ENCODE measurements at places on chromosomes 1 and 21.

DNA sequence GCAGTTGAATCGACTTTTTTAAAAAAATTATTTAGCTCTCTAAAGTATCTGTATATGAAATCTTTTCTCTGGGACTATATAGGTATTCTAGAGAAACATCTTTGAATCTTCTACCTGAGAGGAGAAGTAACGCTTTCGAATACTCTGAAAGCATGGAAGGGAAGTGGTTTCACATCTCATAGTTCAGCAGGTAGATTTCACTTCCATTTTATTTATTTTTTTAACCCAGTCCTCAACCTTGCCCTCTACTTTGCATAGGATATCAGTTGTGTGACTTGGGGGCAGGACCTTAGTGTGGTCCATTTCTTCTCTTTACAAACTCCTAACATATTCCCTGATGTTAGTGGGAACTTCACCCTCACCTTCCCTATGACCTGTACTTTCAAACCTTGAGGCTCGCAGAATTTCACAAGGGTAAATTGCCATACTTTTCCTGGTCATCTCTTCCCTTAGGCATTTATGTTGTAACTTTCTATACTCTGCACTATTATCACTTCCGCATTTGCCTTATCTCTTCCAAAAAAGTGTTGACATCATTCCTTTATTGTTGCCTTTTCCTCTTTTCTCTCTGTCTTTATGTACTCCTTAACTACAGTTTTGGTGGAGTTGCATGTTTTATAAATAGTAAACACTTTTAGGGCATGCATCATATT is 1208.5 kb upstream of the ADGRL4 start:
- DNase-seq = no peak

DNA sequence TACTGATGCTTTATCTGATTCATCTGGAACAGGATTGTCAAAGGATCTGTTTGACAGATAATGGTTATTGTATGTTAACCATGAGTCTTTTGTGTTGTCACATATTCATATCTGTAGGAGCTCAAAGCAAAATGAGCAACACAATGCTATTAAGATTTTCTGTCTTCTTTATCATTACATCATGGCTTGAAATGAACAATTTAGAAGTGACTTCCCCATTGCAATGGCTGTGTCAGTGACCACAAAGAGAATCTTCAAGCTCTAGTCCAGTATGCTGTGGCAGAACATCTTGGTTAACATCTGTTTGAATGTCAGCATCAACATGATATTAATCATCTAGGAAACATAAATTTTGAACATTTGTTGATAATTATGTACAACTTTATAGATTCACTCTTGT is 1148.5 kb downstream of the PLA2G4A start:
- peak; percentile 29 for DNase-seq

DNA sequence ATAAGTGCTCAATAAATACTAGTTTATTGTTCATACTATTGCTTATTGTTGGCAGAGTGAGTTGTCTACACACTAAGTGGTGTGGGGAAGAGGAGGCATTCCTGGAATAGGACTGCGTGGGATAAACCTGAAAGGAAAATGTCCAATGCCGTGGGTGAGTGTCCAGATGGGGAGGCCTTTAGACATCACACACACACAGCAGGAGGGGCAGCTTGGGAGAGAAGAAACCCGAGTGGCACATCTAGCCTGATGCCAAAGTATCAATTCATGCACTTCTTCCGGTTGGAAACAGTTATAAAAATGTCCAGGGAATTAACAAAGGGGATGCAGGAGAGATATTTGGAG is 27.3 kb downstream of the CCN1 start:
- DNase-seq = no peak

DNA sequence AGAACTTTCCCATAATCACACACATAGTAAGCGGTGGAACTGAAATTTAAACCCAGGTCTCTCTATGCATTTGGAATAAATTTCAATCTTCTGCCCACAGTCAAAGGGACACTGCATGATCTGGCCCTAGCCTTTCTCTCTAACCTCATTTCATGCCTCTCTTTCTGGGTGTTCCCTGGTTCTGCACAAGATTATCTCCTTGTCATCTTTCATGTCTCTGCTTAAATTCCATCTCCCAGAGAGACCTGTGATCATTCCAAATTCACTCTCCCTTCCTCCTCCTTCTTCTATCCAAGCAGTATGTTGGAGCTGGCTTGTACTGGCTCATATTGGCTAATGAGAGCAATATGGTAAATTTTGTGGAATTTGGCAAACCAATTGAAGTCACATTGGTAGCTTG is 22.2 kb downstream of the ETV3L start:
- no peak for DNase-seq

- DNase-seq = no peak
These were observed 15.6 kb upstream of the C1orf174 start for GRCh38 chr1:3915551-3916121.

- no peak for DNase-seq
These were observed 171.8 kb upstream of the C1orf87 start for GRCh38 chr1:60245324-60245723.

DNA sequence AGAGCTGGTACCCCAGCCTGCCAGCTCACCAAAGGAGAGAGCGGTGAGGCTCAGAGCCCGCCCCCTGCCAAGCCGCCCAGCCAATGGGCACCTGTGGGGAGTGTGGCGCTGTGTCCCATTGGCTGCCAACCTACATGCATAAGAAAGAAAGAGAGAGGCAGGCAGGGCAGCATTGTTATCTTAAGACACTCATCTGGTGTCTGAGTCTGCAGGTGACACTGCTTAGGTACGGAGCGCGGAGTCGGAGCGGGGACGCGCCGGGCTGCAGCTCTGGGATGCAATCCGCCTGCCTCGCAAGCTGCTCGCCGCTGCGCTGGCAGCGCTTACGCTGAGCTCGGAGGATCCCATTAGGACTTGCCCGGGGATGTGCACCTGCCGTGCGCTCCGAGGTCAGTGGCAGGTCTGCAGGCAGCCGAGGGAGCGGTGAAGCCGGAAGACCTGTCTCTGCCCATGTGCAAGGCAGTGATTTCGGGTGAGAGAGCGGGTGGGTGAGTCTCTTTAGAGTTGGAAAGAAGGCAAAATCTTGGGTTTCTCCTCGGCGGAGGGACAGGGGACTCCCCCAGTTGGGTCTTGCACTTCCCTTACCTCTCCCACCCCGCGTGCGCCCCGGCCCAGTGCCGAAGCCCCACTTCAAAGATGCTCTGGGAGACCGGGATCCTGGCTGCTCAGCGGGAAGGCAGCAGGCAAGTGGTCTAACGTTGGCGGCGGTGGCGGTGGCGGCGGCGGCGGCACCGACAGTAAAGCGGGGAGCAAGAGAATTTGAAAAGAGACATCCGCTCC is at the start of gene BRINP2:
TSS of gene BRINP2 (plus strand) at position 203 of the 780 bp plus-strand sequence. CDS start 58,919 bp downstream, outside the sequence.
- peak; percentile 2 for DNase-seq

DNA sequence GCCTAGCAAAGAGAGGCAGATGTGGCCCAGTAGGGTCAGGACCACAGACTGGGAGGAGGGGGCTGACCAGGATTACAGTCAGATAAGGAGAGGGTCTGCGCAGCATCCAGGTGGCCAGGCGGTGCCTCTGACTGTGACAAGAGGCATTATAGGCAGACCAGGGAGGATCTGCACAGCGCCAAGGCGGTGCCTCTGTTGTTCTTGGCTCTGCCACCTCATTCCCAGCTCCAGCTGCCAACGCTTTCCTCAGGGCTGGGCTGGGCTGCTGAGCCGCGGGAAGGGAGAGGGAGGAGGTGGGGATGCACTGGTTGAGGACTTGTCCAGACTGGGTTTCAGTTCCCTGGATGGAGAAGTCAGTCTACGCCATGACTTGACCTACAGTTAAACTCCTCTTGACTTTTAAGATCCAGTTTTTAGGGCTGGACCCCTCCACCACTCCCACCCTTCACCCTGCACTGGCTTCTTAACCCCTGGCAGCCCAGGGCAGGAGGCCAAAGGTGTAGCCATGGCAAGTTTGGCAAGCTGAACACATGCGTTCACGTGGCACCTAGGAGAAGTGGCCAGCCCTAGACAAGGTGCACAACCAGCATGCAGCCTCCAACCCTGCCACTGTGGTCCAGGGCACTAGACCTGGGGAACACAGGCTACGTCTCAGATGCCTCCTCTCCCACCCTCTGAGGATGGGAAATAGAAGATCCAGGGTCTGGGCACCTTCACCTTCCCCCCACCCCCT is 4.5 kb upstream of the CRABP2 start:
- DNase-seq = no peak

- DNase-seq = no peak
These were observed 120.3 kb upstream of the VAMP3 start for GRCh38 chr1:7650801-7651200.

DNA sequence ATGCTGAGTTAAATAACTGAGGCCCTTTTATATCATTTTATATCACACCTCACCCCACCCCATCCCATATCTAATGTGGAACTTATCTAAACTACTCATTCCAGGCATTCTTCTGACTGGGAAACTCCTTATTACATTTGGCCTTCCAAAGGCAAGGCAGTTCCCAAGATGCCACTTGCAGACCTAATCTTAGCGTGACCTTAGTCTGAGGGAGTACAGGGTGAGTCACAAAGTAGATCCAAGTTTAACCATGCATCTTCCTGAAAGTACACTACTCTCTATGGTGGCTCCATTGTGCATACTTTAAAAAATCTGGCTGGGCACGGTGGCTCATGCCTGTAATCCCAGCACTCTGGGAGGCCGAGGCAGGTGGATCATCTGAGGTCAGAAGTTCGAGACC is 353.6 kb upstream of the C1orf87 start:
- no peak for DNase-seq

DNA sequence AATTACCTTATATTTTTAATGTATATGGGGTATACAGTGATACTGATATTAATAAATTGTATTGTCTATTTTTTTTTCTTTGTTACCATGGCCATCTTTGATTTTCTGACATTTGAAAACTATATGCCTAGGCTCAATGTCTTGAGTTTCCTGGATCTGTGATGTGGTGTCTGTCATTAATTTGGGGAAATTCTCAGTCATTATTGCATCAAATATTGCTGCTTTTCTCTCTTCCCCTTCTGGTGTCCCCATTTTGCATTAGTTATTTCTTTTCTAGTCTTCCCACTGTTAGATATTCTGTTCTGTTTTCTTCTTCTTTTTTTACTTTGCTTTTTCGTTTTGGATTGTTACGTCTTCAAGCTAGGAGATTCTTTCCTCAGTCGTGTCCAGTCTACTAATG is 33.8 kb downstream of the ZBTB40 start:
- no peak for DNase-seq

DNA sequence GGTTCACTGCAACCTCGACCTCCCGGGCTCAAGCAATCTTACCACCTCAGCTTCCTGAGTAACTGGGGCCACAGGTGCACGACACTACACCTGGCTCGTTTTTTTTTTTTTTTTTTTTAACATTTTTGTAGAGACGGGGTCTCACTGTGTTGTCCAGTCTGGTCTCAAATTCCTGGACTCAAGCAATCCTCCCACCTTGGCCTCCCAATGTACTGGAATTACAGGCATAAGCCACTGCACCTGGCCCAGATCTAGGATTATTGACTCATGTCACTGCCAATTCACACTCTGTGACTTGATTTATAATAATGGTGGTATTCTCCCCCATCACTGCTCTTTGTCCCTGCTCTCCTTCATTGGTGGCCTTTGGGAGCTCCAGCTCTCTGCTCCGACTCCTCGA is 145.1 kb downstream of the PTPRU start:
- DNase-seq = no peak

GRCh38 chr1:39933956-39934941 is 20.7 kb upstream of the MFSD2A start:
- peak; percentile 87 for DNase-seq

GRCh38 chr1:183697814-183698590 is 44.9 kb upstream of the APOBEC4 start:
- DNase-seq = no peak

GRCh38 chr1:30742300-30742962 is 15.1 kb downstream of the LAPTM5 start:
- no peak for DNase-seq

- no peak for DNase-seq
These were observed 67.4 kb upstream of the SIPA1L2 start for GRCh38 chr1:232697187-232697822.

GRCh38 chr1:19909392-19909791 is 14.0 kb downstream of the PLA2G2E start:
- DNase-seq = no peak

DNA sequence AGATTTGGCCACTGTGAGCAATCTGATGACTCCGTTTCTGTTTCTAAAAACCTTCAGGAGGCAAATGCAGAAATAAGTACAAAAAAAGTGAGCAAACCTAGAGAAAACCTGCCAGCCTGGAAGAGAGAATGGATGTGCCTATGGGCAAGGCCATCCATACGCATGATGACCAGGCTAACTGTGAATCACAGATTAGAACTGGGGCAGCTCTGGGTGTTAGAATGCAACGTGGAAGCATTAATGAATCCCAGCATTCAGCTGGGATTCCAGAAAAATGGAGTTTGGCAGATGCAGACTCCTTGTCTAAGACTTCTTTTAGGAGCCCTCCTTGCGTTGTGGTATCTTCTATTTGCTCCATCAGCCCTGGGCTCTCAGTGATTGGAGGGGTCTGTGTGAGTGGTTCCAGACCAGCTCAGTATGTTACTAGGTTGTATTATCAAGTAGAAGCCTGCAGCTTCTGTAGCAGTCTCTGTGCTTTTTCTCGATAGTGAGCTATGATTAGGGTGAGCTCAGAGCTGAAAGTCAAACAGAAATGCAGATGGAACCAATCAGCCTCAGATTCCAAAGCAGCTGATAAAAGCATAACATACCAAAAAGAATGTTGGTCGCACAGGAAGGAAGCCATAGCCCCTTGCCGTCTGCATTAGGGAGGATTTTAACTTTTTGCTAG is 154.0 kb downstream of the PSMG1 start:
- DNase-seq = peak; percentile 38

- peak; percentile 55 for DNase-seq
These were observed 284.5 kb upstream of the USP25 start for GRCh38 chr21:15445327-15445726.

DNA sequence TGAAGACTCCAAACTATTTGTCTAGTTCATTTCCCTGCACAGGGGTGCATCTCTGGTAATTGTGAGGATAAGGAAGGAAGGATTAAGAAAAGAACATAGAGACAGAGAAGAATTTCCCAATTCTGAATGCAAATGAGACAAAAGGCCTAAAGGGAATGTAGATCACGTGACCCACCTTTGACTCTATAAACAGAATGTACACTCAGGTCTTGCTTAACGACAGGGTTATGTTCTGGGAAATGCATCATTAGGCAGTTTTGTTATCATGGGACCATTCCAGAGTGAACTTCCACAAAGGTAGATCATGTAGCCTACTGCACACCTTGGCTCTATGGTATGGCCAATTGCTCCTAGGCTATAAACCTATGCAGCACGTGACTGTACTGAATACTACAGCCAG is 252.3 kb upstream of the ZP4 start:
- no peak for DNase-seq

GRCh38 chr1:204104331-204105130 is 31.6 kb downstream of the SOX13 start:
- peak; percentile 71 for DNase-seq

GRCh38 chr1:230626232-230626631 is 16.0 kb upstream of the COG2 start:
- DNase-seq = no peak
